ENCODE measurements at places on chromosomes 2 and 18.

- no peak for DNase-seq
Measured at GRCh38 chr18:12656938-12657683, 796 bp downstream of the SPIRE1 start.

- DNase-seq, result no peak
Measured at GRCh38 chr18:11532758-11533512, 76.5 kb upstream of the SLC35G4 start.

- DNase-seq, result no peak
Measured at GRCh38 chr2:100978582-100979191, 23.4 kb upstream of the RPL31 start.

DNA sequence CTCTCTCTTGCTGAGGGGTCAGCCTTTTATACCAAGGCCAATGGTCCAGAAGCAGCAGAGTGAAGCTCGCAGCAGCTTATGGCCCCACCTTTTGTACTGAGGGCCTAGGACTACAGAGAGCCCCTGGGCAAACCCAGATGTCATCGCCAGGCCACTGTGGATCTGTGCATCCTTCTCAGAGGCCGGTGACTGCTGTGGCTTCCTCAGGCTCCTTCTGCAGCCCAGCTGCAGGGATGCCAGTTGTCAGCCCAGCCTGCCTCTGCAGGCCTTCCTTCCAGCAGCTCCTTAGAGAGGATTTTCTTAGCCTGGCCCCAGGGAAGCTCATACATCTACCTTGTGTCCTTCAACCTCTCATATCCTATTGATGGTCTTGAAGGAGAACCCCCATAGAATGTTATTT lies 6.5 kb upstream of the ACOXL start:
- no peak for DNase-seq

DNA sequence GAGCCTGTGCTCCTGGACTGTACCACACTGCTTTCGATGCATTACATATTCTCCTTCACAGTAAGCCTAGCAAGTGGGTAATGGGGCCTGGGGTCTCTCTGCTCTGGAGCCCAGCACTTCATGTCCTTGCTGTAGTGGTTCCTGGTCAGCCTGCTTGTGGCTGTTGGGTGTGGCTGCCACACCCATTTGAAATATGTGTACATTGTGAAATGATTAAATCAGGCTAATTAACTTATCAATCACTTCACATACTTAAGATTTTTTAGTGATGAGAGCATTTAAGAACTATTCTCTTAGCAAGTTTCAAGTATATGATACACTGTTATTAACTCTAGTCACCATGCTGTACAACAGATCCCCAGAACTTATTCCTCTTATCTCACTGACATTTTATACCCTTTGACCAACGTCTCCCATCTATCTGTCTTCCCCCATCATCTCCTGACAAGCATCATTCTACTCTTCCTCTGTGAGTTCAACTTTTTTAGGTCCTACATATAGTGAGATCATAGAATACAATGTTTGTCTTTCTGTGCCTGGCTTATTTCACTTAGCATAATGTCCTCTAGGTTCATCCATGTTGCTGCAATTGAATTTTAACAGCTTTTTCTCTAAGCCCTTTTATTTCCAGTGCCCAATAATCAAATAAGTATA lies 92.1 kb downstream of the LYPD6 start:
- no peak for DNase-seq

GRCh38 chr2:98908931-98909316 lies 27.1 kb downstream of the CRACDL start:
- DNase-seq, result no peak

DNA sequence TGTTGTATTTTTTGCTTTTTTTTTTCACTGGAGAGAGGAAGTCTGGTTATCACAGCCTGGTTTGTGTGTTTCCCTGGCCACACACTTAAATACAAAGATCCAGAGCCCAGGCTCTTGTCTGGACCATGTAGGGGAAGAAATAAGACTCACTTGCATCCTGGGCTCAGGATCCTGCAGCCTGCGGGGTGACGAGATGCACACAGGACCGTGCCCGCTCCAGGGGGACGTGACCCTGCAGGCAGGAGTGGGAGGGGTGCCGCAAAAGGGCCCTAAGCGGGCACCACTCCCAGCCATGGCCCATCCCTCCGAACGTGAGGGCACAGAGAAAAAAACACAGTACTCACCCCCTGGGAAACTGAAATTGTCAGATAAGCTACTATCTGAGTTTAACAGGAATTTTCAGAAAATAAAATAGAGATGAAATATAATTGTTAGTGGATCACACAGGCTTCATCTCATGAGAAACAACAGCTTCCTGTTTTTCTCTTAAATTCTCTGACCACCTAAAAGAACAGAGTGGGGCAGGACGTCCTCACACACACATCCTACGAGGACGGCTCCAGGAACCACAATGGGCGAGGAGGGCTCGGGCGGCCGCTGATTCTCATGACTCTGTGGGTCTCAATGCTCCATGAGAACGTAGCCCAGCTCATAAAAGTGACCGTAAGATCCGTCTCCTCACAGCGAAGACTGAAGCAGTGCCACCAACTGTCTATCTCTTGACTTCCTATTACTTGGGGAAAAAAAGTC lies 142.6 kb upstream of the ALKAL2 start:
- DNase-seq, result no peak

- no peak for DNase-seq
Measured at GRCh38 chr2:160388464-160389263, 104.9 kb downstream of the RBMS1 start.

DNA sequence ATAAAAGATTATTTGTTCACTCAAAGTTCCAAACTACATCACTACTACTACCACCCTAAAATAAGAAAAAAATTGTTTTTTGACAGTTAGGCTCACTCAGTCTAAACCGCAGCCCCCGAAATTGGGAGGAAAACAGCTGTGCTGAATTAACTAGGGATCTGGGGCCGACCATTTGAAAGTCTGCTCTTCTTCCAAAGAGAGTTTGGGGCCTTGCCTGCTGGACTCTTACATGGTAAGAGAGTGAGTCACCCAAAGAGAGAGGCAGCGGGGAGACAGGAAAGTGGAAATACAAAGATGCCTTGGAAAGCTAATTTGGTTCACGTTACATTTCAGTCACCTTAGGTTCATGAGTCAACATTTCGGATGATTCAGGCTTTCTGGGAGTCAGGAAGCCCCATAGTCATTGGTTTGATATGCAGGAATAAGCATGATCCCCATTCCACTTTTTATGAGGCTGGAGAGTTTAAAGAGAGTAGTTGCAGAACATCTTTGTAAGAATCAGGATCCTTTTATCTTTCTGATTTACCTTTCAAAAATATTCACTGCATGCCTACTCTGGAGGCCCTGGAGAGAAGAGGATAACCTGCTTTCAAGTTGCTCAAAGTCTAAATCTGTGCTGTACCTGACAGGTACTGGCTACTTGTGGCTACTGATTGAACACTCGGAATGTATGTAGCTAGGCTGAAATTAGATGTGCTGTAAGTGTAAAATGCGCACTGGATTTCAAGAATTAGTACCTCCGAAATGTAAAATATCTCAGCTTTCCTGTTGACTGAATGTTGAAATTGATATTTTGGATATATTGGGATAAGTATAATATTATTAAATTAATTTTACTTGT lies 995 bp upstream of the RTN4 start:
- no peak for DNase-seq

DNA sequence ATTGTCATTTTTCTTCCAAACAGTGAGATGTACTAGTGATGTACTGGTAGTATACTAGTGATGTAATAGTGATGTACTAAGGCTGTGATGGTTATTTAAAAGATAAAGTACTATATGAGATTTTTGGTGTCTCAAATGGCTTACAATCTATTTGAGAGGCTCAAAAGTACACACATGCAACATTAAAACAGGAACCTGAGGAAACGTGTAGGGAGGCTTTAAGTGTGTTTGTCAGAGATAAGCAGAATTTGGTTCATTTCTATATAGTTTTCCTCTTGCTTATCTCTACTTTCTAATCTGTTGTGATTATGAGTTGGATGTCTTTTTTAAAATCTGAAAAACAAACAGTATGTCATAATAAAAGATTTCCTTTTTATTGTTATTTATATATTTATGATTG lies 100.9 kb upstream of the SERTAD2 start:
- no peak for DNase-seq

GRCh38 chr2:217617616-217618022 lies 385.2 kb downstream of the TNS1 start:
- no peak for DNase-seq

DNA sequence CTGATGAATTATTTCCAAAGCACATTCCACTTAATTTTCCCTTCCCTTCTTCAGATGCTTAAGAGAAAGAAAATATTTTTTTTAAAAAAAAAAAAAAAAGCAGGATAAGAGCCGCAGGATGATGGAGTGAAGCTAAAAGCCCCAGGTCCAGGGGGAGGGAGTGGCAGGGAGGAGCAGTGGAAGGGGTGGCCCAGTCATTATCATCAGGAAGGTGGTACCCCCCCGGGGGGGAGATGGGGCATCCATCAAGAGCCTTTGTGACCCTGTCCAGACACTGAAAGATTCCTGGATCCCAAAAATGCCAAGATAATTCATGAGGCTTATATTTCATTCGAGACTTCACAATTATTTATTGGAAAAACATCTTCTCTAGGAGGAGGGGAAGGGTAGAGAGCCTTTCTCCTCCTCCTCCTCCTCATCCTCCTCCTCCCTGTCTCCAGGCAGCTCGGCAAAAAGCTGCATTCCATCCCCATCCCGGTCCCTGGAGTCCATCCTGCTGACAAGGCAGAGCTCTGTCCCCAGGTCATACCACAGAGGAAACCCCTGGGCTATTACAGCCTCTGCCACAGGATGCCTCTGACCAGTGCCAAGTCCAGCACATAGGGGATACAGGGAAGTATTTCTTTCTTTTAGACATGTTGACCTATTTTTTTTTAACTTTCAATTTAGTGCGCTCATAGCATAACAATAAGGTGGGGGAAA lies 125.3 kb downstream of the TWIST2 start:
- no peak for DNase-seq

DNA sequence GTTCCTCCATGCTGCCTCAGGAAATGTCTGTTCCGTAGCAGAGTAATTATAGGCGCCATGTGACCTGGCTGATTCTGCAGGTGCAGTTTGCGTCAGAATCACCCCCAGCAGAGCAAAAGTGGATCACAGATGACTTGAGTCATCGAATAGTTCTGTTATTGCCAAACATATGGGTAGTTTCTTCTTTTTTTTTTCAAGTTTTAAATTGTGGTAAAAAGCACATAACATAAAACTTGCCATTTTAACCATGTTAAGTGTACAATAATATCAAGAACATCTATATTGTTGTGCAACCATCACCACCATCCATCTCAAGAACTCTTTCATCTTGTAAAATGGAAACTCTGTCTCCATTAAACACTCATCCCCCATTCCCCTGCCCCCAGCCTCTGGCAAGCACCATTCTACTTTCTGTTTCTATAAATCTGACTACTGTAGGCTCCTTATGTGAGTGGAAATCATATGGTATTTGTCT lies 177.7 kb upstream of the TWIST2 start:
- DNase-seq, result no peak

DNA sequence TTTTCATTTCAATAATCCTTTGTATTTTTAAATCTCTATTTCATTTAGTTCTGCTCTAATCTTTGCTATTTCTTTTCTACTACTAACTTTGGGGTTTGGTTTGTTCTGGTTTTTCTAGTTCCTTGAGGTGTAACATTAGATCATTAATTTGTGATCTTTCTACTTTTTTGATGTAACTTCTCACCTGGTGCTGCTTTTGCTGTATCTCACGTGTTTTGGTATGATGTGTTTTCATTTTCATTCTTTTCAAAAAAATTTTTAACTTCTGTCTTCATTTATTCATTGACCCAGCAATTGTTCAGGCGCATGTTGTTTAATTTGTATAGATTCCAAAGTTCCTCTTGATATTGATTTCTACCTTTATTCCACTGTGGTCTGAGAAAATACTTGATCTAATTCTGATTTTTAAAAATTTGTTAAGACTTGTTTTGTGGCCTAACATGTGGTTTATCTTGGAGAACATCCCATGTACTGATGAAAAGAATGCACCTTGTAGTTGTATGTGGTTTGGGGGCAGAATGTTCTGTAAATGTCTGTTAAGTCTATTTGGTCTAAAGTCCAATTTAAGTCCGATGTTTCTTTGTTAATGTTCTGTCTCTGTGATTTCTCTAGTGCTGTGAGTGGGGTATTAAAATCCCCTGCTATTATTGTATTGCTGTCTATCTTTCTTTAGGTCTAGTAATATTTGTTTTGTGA lies 17.3 kb upstream of the MALT1 start:
- no peak for DNase-seq

DNA sequence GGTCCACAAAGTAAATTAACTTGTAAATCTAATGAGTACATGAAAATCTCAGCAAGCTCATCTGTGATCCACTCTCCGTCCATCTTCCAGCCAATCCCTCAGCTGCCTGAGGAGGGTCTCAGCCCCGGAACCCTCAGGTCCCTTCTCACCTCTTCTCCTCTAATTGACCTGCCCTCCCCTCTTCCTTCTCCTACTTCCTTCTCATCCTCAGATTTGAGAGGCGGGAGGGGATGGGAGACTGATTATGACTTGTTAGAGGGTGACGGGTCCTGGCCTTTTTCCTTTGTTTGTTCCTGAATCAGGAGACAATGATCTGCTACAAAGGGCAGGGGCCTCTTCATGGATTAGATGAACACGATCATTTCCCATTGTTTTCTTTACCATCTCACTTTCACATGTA lies 80.1 kb downstream of the CYBRD1 start:
- DNase-seq, result no peak

DNA sequence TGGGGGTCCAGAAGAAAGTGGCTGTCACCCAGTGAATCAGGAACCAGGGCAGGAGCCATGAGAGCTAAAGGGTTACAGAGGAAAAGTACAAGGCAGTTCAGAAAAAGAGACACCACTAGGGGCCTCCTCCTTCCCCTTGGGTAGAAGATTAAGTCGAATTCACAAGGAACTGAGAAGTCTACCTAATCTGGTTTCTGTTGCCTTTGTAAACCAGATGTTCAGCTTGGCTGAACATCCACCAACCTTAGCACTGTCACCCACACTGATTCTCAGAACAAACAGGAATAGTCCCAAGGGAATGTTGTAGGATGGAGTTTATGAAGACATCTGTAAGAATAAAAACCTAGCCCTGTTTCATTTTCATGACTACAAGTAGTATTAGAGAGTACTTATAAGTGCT lies 90.4 kb upstream of the NOSTRIN start:
- DNase-seq, result no peak

- no peak for DNase-seq
Measured at GRCh38 chr2:32532961-32533360, 94.9 kb upstream of the TTC27 start.

GRCh38 chr2:210267698-210268097 lies 42.5 kb upstream of the ACADL start:
- DNase-seq, result no peak

GRCh38 chr2:216775043-216775453 lies 79.7 kb upstream of the IGFBP5 start:
- no peak for DNase-seq

DNA sequence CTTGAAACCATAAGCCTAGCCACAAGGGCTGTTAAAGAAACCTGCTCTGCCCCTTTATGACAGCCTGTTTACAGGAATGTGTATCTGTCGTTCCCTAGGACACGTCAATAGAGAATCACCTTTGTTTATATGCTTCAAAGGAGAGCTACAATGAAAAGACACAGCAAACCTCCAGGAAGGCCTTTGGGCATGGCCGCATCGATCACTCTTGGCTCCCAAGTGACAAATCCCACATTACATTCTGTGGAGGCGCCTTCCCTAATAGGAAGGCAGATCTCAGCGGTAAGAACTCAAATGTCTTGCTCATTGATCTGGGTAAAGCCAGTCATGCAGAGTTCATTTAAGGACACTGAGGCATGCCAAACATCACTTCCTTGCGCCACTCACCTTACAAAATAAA lies 26.5 kb downstream of the KIAA2012 start:
- DNase-seq, result no peak

GRCh38 chr18:13136904-13137669 lies 81.5 kb upstream of the LDLRAD4 start:
- no peak for DNase-seq

- DNase-seq, result no peak
Measured at GRCh38 chr2:145325485-145325884, 805.6 kb upstream of the ZEB2 start.
